Head of caudate nucleus (tissue), 42 donors: ENCODE measurements at places on chromosomes 4 and X.
A peak's percentile ranks its signal among the peaks of the same experiment; 100 is the strongest.

- no peak for DNase-seq
These were observed 976.5 kb downstream of the RPA4 start for GRCh38 chrX:97860226-97860625.

DNA sequence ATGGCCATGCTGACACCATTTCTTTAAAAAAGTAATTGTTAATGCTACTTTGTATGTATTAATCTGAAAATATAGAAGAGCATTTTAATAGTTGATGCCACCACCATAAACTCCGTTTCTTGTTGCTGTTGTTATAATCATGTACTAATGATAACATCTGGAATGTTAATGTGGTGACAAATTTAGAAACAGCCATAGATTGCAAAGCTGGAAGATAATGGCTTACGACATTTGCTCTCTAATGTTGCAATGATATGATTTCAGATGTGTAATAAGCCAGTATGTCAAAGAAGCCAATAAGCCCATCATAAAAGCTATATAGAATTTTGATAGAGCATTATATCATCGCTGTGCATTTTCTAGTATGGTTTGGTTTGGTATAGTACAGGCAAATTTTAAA lies 579.4 kb upstream of the ZFP42 start:
- no peak for DNase-seq

DNA sequence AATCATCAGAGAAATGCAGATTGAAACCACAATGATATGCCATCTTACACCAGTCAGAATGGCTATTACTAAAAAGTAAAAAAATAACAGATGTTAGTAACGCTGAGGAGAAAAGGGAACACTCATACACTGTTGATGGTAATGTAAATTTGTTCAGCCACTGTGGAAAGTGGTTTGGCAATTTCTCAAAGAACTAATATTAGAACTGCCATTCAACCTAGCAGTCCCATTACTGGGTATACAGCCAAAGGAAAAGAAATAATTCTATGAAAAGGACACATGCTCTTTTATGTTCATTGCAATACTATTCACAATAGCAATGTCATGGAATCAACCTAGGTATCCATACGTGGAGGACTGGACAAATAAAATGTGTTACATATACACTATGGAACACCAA lies 566.3 kb downstream of the STPG2 start:
- no peak for DNase-seq

- no peak for DNase-seq
These were observed 10.6 kb downstream of the HGFAC start for GRCh38 chr4:3452376-3452775.

- DNase-seq = no peak
These were observed 24.9 kb upstream of the CLDN24 start for GRCh38 chr4:183347146-183347545.

- DNase-seq = no peak
These were observed 11.8 kb upstream of the TASL start for GRCh38 chrX:30589146-30589888.

- no peak for DNase-seq
These were observed 118.8 kb upstream of the MAGEB18 start for GRCh38 chrX:26019386-26019785.

- DNase-seq = no peak
These were observed 37.8 kb upstream of the TACR3 start for GRCh38 chr4:103757631-103758030.

DNA sequence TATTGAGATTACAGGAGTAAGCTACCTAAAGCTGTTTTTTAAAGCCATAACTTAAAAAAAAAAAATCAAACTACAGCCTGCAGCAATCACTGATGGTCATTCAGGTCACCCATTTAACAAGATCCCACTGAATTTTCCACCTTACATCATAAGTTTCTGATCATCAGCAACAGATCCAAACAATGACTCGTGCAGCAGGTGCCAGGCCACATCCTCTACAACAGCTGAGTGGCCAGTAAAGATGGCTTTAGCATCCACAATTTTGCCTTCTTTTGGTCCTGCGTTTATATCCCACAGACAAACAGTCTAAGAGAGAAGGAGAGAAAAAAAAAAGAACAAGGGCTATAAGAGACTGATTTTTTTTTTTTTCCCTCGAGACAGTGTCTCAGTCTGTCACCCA lies 16.6 kb downstream of the RBBP7 start:
- DNase-seq = no peak

- DNase-seq = no peak
These were observed at the start of gene IL2RG for GRCh38 chrX:71111141-71111843. IL2RG (minus strand) TSS chrX:71111577; CDS start chrX:71111539, 38 bp downstream.

DNA sequence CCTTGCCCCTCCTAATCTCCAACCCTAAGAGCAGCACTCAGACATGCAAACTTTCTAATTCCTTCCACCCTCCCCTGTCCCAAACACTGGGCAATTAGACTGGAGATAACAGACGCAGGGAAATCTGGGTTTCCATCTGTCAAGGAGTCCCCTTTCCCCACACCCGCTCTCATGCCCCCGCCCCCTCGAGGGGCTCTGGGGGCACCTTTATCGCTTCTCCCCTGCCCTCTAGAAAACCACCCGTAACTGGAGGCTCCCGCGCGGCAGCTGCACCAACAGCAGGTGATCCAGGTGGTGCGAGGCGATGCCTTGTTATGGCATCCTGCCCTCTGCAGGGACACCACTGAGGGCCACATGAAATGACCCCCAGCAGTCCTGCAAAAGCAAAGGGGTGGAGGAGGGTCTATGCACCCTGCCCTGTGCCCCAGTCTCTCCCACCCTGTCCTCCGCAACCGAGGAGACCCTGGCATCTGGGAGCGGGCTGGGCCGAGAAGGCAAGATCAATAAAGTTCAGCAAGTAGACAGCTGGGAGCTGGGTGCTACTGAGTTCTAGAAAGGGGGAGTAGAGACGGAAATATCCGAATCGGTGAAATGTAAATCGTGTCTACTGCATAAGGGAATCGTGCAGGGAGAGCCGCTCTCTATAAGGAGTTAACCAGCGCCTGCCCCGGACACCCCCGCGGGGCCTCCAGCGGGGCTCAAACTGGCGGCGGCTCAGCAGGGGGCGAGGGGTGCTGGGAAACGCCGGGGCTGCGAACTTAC lies 1.6 kb downstream of the KCTD8 start:
- peak; percentile 14 for DNase-seq

DNA sequence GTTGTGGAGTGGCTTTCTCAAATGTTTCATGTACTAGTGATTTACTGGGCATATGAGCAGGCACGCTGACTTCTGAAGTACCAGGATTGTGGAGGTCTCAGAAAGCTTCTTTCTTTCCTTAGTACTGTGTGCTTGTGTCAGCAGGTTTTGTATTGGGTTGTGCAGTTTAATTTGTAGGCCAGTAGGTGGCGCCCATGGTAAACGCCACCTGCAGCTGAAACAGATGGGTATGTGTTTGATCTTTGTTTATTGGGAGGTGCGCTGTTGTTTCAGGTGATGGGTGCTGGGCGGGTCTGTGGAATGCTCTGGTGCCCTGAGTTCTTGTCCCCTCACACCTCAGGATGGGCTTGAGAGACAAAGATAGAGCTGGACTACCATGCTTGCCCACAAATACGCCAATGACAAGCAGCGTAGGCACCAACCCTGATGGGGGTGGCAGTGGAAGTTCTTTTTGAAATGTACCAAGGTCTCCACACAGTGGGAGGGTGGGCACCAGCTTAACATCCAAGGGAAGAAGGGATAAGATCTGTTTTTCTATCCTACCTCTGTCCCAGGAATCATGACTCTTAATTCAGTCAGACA lies 141.5 kb downstream of the RPS6KA6 start:
- DNase-seq = no peak

DNA sequence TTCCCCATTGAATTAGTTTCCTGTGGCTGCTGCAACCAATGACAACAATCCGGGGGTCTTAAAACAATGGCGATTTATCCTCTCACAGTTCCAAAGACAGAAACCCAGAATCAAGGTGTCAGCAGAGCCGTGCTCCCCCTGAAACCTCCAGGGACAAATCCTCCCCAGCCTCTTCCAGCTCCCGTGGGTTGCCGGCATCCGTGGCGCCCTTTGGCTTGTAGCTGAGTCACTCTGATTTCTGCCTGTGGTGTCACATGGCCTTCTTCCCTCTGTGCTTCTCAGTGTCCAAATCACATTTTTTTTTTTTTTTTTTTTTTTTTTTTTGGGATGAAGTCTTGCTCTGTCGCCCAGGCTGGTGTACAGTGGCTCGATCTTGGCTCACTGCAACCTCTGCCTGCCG lies 64.5 kb upstream of the STX18 start:
- peak; percentile 63 for DNase-seq

- no peak for DNase-seq
These were observed 11.3 kb upstream of the ARAP2 start for GRCh38 chr4:36255577-36255976.

DNA sequence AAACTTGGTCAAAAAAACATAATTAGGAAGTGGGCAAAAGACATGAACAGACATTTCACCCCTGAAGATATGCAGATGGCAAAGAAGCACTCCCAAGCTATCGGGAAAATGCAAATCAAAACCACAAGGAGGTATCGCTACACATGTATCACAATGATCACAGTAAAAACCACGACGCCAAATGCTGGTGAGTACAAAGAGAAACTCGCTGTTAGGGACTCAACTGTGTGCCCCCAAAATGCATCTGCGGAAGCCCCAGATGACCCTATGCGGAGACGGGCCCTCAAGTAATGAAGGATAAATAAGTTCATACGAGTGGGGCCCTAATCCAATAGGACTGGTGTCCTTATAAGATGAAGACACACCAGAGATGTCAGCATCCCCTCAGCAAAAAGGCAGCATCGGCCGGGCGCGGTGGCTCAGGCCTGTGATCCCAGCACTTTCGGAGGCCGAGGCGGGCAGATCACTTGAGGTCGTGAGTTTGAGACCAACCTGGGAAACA lies 10.2 kb downstream of the GAK start:
- DNase-seq = peak; percentile 4

- peak; percentile 60 for DNase-seq
These were observed 17.2 kb upstream of the SCRG1 start for GRCh38 chr4:173415885-173416653.

DNA sequence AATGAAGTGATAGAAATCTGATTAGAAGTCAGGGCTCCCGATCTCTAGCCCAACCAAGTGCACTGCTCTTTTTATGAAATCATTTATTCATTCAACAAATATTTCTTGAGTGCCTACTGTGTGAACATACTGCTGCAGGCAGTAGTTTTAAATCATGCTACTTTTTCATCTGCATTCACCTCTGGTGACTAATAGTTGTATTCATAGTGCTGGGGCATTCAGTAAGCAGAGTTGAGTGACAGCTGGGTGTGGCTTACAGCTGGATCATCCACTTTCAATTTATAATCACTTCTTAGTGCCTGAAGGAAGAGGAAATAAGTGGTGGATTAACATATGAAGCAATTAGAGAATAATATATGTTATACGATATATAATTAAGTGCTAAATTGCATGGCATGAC lies 94.1 kb upstream of the HPRT1 start:
- no peak for DNase-seq

- no peak for DNase-seq
These were observed 129.8 kb downstream of the PPP3CA start for GRCh38 chr4:101217353-101218031.

DNA sequence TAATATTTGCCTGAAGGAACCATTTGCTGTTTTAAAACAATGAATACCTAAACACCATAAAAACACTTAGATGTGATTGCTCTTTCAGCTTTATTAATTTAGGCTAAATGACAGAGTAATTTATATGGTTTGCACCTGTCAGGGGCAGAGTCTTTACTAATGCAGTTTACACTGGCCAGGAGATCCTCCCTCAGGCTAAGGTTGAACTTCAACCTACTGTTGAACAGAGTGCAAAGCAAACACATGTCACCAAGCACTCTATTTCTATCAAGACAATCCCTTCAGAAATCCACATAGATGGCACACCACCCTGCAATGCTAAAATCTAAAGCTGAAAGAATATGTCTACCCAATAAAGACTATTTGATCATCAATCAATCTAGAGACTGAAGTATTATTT lies 147.3 kb downstream of the KLHL13 start:
- DNase-seq = no peak

DNA sequence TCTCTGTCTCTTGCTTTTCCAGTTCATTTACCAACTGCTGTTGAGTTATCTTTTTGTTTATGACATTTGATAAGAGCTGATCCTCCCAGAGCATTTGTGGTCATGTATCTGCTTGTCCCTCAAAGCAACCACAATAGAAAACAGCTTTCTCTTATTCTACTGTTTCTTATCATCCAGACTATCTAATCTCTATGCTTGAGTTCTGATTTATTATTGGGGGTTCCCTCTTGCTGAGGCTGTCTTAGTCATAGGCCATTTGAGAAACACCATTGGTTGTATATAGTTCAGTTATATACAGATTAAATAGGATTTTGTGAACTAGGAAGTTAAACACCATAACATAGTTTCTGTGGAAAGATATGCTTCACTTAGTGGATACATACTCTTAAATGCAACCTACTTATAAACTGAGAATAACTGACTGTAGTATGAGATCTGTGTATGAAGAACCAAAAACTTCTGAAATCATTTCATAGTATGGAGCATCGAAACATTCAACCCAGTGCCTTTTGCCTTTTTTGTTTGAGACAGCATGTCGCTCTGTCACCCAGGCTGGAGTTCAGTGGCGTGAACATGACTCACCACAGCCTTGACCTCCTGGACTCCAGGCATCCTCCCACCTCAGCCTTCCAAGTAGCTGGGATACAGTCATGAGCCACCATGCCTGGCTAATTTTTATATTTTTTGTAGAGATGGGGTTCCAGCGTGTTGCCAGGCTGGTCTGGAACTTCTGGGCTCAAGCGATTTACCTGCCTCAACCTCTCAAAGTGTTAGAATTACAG lies 75.8 kb downstream of the STIM2 start:
- DNase-seq = no peak

- DNase-seq = no peak
These were observed 350.6 kb downstream of the CHIC1 start for GRCh38 chrX:73913580-73913979.

DNA sequence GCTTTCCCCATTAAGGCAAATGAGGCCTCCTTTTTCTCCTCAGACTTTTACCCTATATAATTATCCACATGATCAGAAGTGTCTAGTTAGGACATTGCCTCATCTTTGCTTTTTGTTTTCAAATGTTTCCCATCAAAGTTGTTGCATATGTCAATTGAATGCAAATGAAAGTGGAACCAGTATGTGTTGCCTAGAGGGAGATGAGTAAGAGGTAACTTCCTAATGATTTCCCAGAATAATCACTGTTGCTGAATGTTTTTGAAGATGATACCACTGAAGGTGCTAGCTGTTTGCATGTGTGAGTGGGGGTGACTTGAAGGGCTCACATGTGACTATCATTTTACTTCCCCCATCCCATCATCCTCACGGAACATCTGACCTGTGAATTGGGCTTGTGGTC lies 33.9 kb downstream of the PAK3 start:
- no peak for DNase-seq

GRCh38 chr4:122305853-122306252 lies 73.0 kb upstream of the ADAD1 start:
- DNase-seq = no peak

- DNase-seq = no peak
These were observed 219.6 kb downstream of the SNCA start for GRCh38 chr4:89617317-89617716.

- no peak for DNase-seq
These were observed 494.3 kb downstream of the IDS start for GRCh38 chrX:149010853-149011224.

GRCh38 chr4:4430492-4431195 lies 43.7 kb downstream of the NSG1 start:
- DNase-seq = peak; percentile 57

- DNase-seq = no peak
These were observed 804.9 kb downstream of the RAB28 start for GRCh38 chr4:12679217-12679616.
